ENCODE measurements at places on chromosomes 1 and 21.

- DNase-seq: no peak
These were observed 99.9 kb upstream of the PRDX6 start for GRCh38 chr1:173377266-173377665.

- no peak for DNase-seq
These were observed 41.7 kb downstream of the FASLG start for GRCh38 chr1:172700556-172700955.

DNA sequence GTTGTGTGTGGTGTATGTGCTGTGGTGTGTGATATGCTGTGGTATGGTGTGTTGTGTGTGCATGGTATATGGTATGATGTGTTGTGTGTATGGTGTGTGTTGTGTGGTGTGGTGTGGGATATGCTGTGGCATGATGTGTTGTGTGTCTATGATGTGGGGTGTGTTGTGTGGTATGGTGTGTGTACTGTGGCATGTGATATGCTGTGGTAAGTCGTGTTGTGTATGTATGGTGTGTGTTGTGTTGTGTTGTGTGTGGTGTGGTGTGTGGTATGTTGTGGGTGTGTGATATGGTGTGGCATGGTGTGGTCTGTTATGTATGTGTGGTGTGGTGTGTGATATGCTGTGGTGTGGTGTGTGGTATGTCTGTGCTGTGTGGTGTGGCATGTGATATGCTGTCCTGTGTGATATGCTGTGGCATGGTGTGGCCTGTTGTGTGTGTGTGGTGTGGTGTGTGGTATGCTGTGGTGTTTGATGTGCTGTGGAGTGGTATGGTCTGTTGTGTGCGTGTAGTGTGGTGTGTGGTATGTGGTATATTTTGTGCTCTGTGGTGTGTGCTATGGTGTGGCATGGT is 318.0 kb downstream of the PTPRU start:
- no peak for DNase-seq

- no peak for DNase-seq
These were observed 490.6 kb upstream of the VAMP3 start for GRCh38 chr1:7280347-7280960.

GRCh38 chr1:243325305-243325890 is 69.6 kb downstream of the SDCCAG8 start:
- DNase-seq: no peak

- DNase-seq: no peak
These were observed 2.8 kb downstream of the SRARP start for GRCh38 chr1:16006552-16007485.

Data from T-helper 9 cell (primary cell).